ENCODE measurements at places on chromosomes 2 and 18. TPM values are rescaled to one million over a fixed set of nuclear protein-coding genes. Genes with fewer than 3 reads are reported as not detected.

- no peak for DNase-seq
These were observed 37.5 kb upstream of the FIGN start for GRCh38 chr2:163773276-163773675.

GRCh38 chr2:68108120-68108519 is 45.3 kb upstream of the C1D start:
- no peak for DNase-seq

- no peak for DNase-seq
These were observed 11.1 kb upstream of the VPS4B start for GRCh38 chr18:63433334-63433866.

Gene RAB6C
- total RNA-seq: 0.24 TPM

GRCh38 chr2:240588006-240588655 is 1.6 kb downstream of the CAPN10 start:
- DNase-seq: no peak

- no peak for DNase-seq
These were observed 43.1 kb downstream of the VSNL1 start for GRCh38 chr2:17583646-17584045.

GRCh38 chr2:8720741-8721140 is 38.9 kb downstream of the ID2 start:
- DNase-seq: no peak

DNA sequence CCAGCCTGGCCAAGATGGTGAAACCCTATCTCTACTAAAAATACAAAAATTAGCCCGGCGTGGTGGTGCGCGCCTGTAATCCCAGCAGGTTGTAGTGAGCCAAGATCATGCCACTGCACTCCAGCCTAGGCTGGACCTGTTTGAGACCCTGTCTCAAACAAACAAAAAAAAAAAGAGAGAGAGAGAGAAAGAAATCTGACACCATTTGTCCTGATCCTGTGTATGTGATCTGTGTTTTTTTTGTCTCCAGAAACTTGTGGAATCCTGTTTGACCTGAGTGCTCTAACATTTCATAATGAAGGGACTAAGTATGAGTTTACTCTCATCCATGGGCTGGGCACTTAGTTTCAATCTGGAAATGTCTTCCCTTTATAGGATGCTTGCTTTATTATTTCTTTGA is 6.4 kb upstream of the ITPRIPL1 start:
- DNase-seq: no peak

DNA sequence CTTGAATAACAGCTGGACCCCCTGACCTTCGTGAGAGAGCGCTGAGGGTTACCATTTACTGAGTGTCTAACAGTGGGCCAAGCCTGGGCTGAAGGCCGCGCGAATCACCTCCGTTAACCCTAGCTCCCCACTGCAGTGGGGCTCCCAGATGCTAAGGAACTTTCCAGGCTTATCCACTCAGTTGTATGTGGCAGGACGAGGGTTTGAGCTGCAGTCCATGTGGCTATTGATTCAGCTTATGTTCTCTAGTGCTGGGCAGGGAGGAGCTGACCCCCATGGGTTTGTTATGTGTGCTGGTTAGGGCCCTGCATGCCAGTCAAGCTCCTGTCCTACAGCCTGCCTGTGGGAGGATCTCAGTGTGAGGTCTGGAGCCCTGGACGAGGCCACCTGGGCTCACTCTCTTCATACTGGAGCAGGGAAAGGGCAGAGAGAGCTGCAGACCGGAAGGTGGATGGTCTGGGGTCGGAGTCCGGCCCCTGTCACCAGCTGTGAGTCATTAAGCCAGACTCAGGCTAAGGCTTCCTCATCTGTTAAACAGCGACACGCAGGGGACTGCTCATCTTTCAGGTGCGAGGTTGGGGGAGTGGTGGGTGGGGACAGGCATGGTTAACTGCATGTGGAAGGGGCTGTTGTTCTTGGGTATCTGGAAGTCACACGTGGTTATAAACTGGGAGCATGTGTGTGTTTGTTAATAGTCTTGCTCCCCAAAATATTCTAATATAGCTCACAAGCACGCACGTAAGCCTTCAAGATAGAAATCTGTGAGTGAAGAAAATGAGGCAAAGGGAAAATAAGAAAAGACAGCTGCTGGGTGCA is 6.6 kb downstream of the PSD4 start:
- DNase-seq: no peak

DNA sequence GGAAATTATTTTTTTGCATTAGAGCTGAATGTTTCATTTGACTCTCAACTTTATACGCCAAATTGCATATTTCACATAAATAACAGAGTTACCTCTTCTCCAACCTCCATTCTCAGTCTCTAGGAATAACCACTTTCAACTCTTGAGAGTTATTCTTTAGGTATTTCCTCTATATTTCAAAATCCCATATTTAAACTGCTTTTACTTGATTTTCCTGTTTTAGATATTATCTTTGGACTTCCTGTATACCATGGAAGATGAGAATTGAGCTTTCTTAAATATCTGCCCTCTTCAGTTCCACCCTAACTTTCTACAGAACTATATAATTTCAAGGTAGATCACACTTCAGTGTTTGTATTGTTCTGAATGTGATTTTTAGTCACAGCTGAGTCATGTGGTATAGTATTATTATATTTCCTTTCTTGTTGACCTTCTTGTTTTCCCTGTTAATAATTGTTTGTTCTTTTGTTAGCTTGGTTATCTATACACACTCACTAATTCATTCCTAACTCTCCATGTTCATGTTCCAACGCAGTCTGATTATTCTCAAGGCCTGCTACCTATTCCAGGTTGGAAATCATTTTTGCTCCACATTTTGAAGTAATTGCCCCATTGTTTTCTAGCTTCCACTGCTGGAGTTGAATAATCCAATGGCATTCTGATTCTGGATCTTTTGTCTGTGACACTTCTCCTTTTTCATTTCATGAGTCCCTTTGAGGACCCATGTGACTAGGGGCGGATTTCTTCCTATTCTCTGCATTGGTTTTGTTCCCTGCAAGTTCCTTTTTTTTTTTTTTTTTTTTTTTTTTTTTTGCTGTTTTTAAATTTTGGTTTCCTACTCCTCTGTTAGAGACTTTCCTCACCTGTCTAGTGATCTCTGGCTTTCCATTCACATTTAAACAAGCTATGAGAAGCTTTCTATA is 156.8 kb upstream of the RBMS1 start:
- DNase-seq: no peak

GRCh38 chr2:133982256-133982655 is 271.6 kb upstream of the MGAT5 start:
- no peak for DNase-seq

GRCh38 chr2:230868947-230869913 is 4.5 kb downstream of the ITM2C start:
- DNase-seq: peak; percentile 72

DNA sequence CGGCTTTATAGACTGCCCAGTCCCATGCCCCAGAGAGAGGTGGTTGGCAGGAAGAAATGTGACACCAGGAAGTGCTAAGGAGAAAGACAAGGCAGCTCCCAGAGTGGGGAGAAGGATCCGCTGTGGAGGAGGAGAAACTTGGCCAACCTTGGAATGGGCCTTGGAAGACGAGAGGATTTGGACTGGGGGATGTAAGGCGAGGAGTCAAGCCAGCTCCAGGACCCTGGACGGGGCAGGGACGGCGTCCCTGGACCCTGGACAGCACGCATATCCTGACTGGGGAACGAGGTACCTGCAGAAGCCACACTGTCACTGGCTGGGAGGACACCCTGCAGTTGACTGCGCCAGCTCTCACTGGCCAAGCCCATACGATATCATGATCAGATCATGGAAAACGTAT is 153.4 kb downstream of the BCL2 start:
- no peak for DNase-seq

Gene TBC1D8
- 13.9 TPM for total RNA-seq

Measured in endodermal cell (in vitro differentiated cells).